ENCODE measurements at places on chromosomes 13 and 19.

- no peak for DNase-seq
Measured at GRCh38 chr19:33683881-33684537, 62.3 kb downstream of the CHST8 start.

DNA sequence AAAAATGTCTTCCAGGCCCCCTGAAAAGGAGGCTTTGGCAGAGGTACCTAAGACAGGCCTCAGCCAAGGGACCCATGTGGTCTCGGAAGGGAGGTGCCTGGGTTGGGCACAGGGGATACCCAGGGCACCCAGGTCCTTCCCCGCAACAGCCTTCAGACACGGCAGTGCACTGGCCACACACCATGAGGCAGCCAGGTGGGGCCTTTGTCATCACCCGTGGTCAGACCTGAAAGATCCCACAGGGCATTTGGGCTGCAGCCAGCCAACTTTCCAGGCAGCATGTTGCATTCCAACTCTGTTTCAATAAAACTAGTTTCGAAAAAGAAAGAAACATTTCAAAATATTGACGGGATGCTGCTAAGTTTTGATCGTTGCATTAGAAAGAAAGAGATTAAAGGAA is 4.7 kb upstream of the TUBGCP3 start:
- no peak for DNase-seq

- no peak for DNase-seq
Measured at GRCh38 chr13:98909016-98909415, 68.8 kb downstream of the DOCK9 start.

GRCh38 chr13:110107568-110108347 is 199.2 kb downstream of the COL4A1 start:
- DNase-seq, result no peak

- DNase-seq, result no peak
Measured at GRCh38 chr13:113650275-113650674, 7.7 kb downstream of the ATP4B start.

GRCh38 chr13:40389081-40389641 is 277.3 kb downstream of the FOXO1 start:
- no peak for DNase-seq
